Activated CD8-positive, alpha-beta memory T cell treated with anti-CD3 and anti-CD28 coated beads for 48 hours (primary cell): ENCODE measurements at places on chromosomes 12 and 14.
A peak's percentile ranks its signal among the peaks of the same experiment; 100 is the strongest.

GRCh38 chr14:64683264-64683663 lies 21.0 kb upstream of the PLEKHG3 start:
- DNase-seq, result no peak

GRCh38 chr14:22981090-22981875 lies 1.1 kb downstream of the AJUBA start:
- DNase-seq, result peak; percentile 11

- no peak for DNase-seq
Measured at GRCh38 chr12:120183211-120183631, 11.3 kb downstream of the GCN1 start.

- no peak for DNase-seq
Measured at GRCh38 chr14:105433161-105433605, 13.6 kb downstream of the MTA1 start.

DNA sequence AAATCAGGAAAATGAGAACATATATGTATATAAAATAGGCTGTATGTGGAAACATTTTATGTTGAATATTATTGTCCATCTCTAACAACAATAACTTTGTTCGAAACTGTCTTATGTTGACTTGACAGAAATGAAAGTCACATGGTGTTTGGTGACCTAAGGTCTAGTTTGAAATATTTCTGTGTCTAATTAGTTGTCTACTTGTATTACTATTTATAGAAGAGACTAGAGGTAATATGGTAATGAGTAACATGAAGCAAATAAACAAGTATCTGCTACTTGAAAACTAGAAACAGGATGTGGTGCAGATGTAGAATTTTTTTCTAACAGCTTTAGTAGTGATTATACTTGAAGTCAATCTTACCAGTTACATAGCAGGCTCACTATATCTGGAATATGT lies 3.9 kb downstream of the GPHN start:
- DNase-seq, result no peak

GRCh38 chr12:89355243-89356068 lies 3.2 kb upstream of the DUSP6 start:
- no peak for DNase-seq

DNA sequence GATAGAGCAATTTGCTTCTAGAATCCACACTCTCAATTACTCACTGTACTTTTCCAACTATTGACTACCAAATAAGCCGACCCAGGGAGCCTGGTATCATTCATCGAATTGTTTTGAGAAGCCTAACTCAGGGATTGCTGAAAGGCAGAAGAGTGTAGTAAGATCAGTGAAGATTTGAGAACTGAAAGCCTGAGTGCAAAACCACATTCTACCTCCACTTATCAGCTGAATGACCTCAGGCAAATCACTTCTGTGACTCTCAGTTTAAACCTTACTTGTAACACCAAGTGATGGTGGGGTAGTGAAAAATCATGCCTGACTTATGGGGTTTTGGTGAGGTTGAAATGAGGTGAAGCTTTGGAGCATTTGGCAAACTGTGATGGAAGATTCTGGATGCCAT lies 126.1 kb upstream of the MAX start:
- no peak for DNase-seq

DNA sequence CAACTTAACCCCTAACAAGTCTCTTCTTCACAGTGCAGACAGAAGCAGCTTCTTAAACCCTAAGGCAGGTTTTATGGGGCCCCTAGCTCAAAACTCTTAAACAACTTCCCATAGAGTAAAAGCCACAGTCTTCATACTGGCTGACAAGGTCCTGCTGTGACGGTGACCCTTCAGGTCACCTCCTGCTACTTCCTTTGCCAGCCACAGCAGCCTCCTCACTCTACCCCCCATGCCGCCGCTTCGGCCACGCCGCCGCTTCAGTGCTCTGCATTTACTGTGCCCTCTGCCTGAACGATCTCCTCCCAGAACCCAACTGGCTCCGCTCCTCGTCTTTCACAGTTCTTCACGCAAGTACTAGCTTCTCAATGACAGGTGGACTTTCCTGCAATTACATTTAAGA lies 45.5 kb downstream of the ACADS start:
- DNase-seq, result no peak

GRCh38 chr14:70416725-70417349 lies at the start of gene SYNJ2BP:
Gene SYNJ2BP (minus strand): TSS chr14:70417090. CDS start chr14:70416963, 127 bp downstream.
- peak; percentile 15 for DNase-seq

DNA sequence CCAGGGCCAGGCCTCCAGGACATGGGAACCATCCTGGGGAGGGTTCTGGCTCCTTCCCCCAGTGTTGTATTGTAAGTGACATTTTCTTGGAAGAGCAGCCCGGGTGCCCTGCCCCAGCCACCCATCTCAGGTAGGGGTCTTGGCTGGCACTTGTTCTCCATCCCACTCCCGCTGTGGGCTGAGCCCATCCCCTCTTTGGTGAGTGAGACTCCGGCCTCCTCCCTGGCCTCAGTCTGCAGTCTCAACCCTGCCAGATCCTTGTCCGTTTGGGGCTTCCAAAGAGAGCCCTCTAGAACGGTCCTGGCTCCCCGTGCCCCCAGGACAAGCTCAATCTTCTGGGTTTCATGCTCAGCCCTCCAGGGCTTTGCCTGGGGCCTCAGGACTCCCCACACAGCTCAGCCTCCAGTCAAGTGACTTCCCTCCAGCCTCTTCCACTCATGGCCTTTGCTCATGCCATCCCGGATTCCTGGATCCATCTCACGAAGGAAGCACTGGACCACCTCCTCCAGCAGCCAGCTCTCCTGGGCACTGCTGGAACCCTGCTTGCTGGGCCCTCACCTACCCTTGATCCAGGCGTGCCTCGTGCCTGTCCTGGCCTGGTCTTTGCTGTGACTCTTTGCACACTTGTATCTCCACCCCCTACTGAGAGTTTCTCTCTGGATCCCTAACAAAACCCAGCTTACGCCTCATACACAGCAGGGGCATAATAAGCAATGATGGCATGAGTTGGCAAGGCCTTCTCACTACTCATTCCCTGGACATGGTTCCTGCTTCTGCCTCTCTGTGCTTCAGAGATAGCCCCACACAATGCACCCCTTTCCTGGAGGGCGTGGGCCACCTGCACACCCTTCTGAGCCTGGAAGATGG lies 297.4 kb upstream of the RTL1 start:
- no peak for DNase-seq

DNA sequence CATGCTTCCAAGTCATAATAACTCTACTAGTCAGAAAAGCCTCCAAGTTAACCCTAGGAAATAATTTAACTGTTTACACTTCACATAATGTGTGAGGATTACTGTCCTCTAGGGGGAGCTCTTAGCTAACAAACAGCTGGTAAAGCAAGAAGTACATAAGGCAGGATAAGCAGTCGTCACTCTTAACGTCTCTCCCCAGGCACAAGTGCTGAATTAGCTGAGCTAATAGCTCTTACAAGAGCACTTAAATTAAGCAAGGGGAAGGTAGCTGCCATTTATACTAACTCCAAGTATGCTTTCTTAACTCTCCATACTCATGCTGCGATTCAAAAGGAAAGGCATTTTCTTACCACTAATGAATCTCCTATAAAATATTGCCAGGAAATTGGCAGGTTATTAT lies 79.3 kb upstream of the TSPAN11 start:
- no peak for DNase-seq

GRCh38 chr12:104411826-104412641 lies 44.7 kb upstream of the CHST11 start:
- DNase-seq, result no peak

DNA sequence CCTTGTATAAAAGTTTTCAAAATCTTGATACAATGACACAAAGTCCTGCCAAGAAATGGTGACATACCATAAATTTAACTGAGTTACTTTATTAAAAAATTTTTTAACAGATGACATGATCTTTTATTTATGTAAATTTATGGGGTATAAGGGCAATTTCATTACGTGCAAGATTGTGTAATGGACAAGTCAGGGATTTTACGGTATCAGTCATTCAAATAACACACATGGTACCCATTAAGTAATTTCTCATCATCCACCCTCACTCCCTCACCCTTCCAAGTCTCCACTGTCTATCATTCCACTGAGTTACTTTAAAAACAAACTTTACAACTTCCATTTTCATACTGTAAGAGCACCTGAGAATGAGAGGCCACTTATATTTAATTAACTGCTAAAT lies 37.4 kb downstream of the SPTLC2 start:
- no peak for DNase-seq

DNA sequence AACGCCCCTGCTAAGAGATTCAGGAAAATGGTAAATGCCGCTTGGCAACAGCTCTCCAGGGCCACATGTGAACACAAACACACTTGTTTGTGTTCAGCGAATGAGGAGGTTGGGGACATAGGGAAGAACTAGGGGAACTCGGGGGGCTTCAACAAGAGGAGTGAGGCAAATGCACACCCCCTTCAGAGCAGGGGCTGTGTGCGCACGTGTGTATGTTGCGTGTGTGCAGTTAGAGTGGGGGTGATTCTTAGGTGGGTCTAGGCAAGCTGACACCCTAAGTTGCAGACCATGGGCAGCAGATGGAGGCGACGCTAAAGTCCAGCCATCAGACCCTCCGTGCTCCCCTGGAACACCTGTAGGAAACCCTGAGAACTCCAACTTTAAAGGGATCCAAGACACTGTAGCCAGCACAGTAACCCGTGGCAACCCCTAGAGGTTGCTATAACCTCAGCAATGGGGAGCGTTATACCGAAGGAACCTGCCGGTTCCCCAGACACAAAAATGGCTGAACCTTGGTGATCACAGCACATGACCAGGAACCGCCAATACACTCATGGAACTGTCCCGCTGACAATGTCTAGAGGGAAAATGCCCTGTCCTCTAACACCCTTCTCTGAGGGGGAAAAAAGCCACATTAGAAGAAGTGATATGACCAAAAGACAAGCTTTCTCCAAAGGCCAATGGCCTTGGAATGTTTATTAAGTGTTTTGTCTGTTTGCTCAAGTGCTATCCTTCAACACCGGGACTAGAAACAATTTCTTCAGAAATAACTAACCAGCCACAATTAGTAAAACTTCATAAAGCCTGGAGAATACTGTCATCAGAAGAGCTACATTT lies 86.5 kb upstream of the CEP83 start:
- no peak for DNase-seq

- no peak for DNase-seq
Measured at GRCh38 chr12:124833693-124834122, 30.0 kb downstream of the SCARB1 start.

- no peak for DNase-seq
Measured at GRCh38 chr12:3119192-3119755, 42.1 kb downstream of the TSPAN9 start.

GRCh38 chr12:29278673-29279420 lies 102.1 kb downstream of the ERGIC2 start:
- DNase-seq, result no peak

DNA sequence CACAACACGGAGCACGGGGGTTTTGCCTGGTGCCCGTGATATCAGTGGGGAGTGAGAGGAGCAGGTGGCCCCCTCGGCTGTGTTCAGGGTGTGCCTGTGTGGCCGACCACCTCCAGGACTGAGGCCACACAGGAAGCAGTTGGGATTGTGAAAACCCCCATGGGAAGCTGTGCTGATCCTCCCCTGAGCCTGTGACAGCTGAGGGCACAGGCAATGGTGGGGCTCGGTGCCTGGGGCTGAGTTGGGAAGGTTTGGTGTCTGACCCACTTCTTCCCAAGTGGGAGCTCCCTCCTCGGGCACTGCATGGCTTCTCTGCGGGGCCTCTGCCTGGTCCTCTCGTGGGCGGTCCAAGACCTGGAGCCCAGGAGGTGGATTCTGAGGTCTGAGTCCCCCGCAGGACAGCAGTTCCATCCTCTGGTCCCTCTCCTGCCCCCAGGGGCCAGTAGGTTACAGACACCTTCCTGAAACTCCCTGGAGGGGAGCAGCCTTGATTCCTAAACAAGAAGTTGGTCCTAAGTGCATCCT lies 17.9 kb downstream of the PACS2 start:
- no peak for DNase-seq

DNA sequence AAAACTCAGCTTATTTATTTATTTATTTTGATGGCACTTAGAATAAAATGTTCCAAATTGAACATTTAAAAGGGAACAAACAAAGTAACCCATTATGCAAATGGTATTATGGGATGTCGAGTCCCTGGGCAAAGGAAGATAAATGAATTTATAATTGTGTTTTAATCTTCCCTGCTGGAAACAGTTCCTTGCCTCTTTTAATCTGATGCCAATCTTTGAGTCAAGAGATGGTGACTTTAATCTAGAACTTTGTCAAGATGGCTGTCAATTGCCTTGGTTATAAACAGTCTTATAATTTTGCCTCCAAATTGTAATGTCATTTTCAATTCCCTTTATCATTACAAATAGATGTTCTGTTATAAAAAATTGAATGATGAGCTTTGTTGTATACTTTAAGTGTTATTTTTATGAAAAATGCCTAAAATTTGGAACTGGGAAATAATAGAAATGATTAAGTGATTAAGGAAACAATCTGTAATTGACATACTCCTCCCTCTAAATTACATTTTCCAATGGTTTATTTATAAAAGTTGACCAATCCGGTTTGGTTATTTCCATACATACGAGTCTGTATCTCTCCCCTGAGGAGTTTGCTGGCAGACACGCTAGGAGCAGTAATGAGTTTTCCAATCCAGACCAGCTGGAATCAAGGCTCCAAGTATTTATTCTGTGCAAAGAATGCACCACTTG lies 134.9 kb upstream of the FRMD6 start:
- DNase-seq, result no peak

DNA sequence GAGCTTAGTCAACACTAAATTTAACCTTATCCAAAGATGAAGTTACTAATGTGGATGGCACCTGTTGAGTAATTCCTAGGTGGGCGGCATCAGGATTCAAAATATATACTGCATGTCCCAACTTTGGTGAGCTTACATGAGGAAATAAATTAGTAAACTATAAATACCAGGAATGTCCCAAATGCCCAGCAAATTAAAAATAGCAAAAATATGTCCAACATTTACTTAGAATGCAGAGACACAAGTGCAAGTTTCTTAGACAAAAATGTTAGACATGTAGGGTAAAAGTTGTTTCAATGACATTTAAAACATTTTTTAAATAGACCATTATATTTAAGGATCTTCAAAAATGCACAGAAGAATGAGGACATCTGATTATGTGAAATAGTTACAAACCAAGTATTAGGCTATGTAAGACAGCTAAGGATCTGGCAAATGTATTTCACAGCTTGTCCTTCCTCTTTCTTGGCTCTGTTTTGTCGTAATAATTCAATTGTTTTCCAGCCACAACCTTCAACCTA lies 115.9 kb downstream of the NAV3 start:
- DNase-seq, result no peak

- DNase-seq, result no peak
Measured at GRCh38 chr12:25829192-25829591, 129.3 kb upstream of the RASSF8 start.

GRCh38 chr14:101791919-101792572 lies 30.5 kb downstream of the PPP2R5C start:
- DNase-seq, result no peak

GRCh38 chr12:48717252-48717695 lies 767 bp upstream of the CCNT1 start:
- DNase-seq, result no peak

- no peak for DNase-seq
Measured at GRCh38 chr12:108305991-108306501, 33.1 kb downstream of the CMKLR1 start.

DNA sequence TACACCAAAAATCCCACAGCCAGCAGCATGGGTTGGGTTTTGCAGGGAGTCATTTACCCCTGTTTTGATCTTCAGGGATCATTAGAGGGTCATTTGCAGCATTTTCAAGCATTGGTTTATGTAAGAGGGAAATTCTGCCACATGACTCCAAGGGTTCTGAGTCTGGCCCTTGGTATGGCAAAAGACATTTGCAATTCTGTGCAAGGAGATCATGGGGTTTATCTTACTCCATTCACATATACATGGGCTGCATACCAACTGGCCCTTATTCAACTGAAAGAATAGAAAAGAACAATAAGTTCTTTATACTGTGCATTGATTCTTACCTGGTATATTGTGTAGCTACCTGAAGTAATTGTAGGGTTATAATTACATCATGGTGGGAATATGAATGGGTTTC lies 13.7 kb downstream of the SIX4 start:
- no peak for DNase-seq
